ENCODE measurements at places on chromosomes 12 and 14. TPM values are rescaled to one million over a fixed set of nuclear protein-coding genes. Genes with fewer than 3 reads are reported as not detected.

GRCh38 chr14:102975662-102976061 is 53.2 kb downstream of the AMN start:
- ATAC-seq: no peak

DNA sequence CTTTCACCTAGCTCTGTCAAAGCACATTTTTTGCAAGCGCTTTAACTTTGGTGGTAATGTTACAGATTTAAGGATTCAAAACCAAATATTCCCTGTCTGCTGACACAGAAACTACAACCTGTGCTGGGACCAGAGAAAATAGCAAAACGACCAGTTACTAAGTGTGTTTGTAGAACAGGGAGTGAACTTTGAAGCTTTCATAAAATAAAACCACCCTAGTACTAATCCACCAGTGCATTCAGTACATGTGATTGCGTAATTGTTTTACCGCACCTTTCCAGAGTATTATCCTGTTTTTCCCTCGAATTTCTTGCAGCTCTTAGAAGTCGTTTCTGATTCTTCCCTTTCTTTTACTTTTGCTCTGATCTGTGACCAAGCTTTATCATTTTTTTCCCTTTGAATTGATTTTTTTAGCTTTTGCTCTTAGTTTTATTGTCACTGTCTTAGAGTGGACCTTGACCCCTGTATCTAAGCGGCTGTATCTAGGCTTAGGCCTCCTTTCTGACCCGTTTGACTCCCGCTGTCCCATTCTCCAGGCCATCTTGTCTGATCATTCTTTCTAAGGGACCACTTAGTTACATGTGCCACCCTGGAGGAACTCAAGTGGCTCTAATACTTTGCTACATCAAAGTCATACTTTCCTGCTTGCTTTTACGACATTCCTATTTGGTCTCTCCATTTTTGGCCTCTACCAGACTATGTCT is 429.4 kb downstream of the PCNX1 start:
- ATAC-seq: no peak

Gene EML5
- 1.6 TPM for total RNA-seq

- no peak for ATAC-seq
Observed at GRCh38 chr14:23942587-23942986, 11.0 kb upstream of the DHRS4 start.

Gene PSMA3
- total RNA-seq: 190 TPM

- no peak for ATAC-seq
Observed at GRCh38 chr12:7210642-7211151, 21.2 kb downstream of the PEX5 start.

- no peak for ATAC-seq
Observed at GRCh38 chr12:112375105-112375504, 7.1 kb downstream of the HECTD4 start.

GRCh38 chr12:39617887-39618286 is 1.7 kb downstream of the ABCD2 start:
- no peak for ATAC-seq

DNA sequence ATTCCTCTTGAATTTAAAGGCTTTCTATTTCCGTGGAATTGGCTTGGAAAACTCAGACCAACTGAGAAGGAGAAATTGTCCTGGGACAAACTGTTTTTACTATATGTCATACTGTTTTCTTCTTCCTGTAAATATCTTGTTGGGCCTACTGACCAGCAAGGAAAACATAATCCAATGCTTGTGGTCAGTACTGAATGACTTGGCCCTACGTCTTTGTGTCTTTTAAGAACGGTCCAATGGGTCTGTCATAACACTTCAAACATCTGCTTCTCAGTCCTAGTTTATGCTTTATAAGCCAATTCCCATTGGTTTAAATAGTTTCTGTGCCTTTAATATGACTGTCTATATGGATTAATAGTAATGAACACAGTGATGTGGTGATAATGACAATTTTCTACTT is 248.5 kb upstream of the DDHD1 start:
- ATAC-seq: no peak

GRCh38 chr12:115962216-115962615 is 315.3 kb downstream of the MED13L start:
- ATAC-seq: no peak

GRCh38 chr12:95790917-95791849 is 619 bp upstream of the NTN4 start:
- ATAC-seq: peak; percentile 57

Gene GLT1D1
- total RNA-seq: not detected

DNA sequence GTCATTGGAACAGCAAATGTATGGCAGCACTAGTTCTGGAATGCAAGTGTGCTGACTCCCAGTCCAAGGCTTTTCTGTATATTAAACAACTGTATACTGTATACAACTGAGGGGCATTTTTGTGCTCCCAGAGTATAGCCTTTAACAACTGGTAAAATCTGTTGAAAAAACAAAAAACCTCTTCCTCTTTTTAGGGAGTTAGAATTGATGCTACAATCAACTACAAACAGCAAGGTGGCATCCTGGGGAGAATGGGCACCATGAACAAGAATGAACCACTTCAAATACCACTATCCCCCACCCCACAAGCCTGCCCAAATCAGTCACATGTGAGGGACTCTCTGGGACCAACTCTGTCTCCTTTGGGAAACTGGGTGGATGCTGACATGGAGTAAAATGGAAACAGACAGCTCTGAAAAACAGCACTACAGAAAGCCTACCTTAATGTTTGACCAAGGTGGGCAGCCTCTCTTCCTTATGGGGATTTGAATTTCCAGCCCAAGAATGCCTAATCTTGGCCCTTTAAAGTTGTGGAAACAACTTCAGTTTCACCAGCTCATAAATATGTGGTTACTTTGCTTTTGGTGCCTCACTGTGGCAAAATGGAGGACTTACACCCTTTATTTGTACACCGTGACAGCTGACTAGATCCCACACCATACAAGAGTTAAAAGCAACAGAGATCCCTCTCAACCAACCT is 7.5 kb downstream of the VTI1B start:
- ATAC-seq: peak; percentile 82

Gene VWF
- 0.08 TPM for total RNA-seq

DNA sequence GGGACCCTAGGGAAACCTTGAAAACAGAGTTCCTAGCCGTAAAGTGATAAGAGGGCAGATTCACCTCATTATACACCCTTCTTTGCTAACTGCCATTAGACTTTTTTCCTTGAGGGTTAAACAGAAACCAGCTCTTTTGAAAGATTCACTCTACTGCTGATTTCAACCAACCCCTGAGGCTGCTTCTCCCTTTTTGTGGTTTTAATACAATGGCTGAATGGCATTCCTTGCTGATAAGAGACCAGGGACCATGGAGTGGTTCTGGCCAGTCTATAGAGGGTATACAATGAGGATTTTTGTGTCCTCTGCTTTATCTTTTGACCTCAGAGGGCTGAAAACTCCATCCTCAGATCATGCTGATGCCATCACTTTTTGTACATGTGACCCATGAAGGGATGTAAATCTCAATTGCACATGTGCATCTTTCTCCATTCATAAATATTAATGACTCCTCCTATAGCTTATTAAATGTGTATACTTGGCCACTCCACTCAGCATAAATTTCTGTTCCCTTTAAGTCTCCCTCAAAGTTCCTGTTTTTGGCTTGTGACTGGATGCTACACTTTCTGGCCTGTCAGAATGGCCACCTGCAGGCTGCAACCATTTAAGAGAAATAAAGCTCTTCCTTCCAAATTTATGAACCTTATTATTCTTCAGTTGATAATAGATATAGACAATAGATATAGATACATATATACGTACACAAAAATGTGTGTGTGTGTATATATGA is 233.8 kb upstream of the SEL1L start:
- ATAC-seq: no peak

- peak; percentile 86 for ATAC-seq
Observed at GRCh38 chr12:92493816-92494215, 209.0 kb upstream of the PLEKHG7 start.

Gene MTHFD1
- total RNA-seq: 282 TPM

DNA sequence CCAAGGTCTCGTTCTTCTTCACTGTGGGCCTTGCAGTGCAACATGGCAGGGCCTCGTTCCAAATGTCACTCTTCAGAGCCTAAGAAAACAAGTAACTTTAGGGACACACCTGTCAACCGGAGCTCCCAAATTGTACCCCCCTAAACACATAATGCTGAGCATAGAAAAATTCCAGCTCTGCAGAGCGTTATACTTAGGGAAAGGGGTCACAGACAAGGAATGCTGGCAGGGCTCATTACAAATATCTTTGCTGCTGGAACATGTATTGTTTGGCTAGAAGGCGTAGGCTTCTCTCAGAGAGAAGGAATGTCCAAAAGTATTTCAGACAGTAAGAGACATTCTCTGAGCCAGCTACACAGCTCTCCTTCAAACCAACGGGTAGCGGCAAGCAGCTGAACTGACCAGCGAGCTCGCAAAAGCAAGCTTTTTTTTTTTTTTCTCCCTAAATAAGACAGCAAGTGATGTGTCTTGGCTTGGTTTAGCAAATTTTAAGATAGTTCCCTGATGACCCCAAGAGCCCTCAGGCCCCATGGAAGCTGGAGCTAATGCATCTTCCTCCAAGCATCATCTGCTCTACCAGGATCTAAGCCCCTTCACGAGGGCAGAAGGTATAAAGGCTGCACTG is 24.5 kb downstream of the SSH1 start:
- ATAC-seq: no peak

Gene KRT71
- total RNA-seq: not detected

- peak; percentile 53 for ATAC-seq
Observed at GRCh38 chr12:121534495-121535148, 46.2 kb downstream of the KDM2B start.

- ATAC-seq: no peak
Observed at GRCh38 chr12:112627851-112628250, 163.7 kb upstream of the RPH3A start.

- no peak for ATAC-seq
Observed at GRCh38 chr14:45526715-45527549, 273.9 kb upstream of the MIS18BP1 start.

DNA sequence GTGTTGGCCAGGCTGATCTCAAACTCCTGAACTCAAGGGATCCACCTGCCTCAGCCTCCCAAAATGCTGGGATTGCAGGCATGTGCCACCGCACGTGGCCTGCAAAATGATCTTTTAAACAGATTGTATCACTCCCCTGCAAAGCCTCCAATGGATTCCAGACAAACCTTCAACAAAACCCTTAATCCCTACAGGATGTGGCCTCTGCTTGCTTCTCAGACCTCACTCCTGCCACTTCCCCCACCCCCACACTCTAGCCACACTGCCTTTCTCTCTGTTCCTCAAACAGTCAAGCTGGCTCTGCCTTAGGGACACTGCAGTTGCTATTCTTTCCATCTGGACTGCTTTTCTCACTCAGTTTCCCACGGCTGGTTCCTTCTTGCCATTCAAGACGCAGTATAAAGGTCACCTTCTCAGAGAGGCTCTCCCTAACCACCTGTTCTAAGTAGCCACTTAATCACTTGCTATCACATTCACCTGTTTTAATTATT is 47.3 kb upstream of the TMED10 start:
- peak; percentile 53 for ATAC-seq

- no peak for ATAC-seq
Observed at GRCh38 chr14:68935761-68936214, 43.3 kb downstream of the ACTN1 start.

Gene A2M
- 0.28 TPM for total RNA-seq

Gene ASCL1
- total RNA-seq: not detected

DNA sequence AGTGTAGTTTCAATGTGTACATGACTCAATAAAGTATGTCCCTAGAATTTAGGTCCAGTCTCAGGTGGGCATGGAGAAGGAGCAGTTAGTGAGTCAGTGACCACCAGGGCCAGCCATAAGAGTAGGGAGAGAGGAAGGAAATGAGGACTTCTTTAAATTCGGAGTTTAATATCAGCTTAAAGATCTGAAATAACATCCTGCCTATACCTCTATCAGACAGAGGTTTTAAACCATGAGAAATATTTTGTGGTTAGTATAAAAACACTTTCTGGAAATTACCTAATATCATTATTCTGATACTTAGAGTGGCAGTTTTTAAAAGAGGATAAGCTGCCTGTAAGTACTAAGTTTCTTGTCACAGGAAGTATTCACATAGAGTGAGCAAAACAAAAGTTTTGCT is 61.7 kb upstream of the ST8SIA1 start:
- peak; percentile 74 for ATAC-seq

- ATAC-seq: no peak
Observed at GRCh38 chr14:40139657-40140056, 707.4 kb upstream of the FBXO33 start.

DNA sequence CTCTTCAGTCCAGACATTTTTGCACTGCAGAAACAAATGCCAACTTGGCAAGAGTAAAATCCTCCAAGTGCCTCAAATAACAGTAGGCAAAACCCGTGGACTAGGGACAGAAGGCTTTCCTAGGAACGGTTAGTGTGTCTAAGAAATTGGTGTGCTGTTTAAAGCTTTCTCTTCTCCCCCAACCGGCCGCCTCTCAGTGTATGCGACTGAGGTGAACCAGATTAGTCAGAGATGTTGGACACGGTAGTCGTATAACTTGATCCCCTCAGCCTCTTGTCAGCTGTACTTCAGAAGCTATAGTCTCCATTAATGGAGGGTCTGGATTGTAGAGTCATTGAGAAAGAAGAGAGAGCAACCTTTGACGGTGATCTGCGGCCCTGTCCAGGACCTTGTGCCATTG is 21.7 kb downstream of the PPFIBP1 start:
- ATAC-seq: no peak

GRCh38 chr12:65637774-65638173 is 186.5 kb upstream of the HMGA2 start:
- no peak for ATAC-seq

DNA sequence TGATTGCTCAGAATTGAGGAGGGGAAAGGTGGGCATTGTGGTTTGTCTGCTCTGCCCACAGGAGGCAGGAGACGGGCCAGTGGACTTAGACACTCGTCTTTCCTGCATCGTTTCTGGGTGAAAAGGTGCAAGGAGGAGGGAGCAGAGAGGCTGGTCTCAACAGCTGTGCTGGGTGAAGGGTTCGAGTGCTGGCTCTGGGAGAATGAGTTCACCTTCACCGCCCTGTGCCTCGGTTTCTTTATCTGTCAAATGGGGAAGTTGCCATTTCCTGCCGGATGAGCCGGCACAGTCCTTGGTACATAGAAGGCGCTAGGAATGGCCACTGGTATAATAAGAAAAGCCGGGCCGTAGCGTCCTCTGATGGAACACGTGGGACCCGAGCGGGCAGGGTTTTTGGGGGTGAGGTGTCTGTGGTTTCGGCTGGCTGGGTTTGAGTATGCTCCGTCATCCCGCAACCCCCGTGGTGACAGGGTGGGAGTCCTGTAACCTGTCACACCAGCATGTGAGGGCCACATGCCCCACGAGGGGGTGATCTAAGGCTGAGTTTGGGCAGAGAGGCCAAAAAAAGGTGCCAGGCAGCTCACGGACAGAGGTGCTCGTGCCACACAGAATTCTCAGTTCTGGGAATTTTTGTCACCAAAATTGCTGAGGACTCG is 7.3 kb downstream of the BCL7A start:
- peak; percentile 75 for ATAC-seq
